CD4-positive, alpha-beta memory T cell (primary cell): ENCODE measurements at places on chromosomes 2 and 18. TPM values are rescaled to one million over a fixed set of nuclear protein-coding genes. Genes with fewer than 3 reads are reported as not detected.

DNA sequence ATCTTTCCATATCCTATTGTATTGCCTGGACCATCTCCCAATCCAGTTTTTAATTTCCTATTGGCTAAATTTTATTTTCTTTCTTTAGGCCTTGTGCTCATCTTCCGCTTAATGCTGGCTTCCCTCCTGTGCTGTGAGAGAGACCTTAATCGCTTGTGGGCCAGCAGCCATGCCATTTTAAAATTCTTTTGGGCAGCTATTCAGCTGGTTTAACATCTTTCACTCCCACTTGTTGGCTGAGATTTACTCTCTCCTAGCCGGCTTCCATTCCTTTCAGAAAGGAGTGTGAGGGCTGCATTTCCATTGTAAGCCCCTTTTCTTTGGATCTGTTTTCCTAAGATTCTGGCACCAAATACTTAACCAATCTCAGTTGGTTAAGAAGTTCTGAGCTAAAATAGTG is 140.9 kb upstream of the RASGRP3 start:
- no peaks in the 10 kb centered on the region for H3K36me3 ChIP-seq
- no peak overlapping the region for H3K4me3 ChIP-seq
- no peak for DNase-seq
- no peaks in the 10 kb centered on the region for H3K4me1 ChIP-seq
- H3K27me3 ChIP-seq = no peaks in the 10 kb centered on the region

- no peaks in the 10 kb centered on the region for H3K36me3 ChIP-seq
- DNase-seq = no peak
- peaks cover 55% of the 10 kb centered on the region for H3K4me1 ChIP-seq
- peak overlapping the region; percentile 72 for H3K27ac ChIP-seq
Measured at GRCh38 chr2:120176526-120176925, 46.7 kb downstream of the TMEM185B start.

The SLC9A4 gene
- total RNA-seq = not detected

- no peaks in the 10 kb centered on the region for H3K36me3 ChIP-seq
- H3K27me3 ChIP-seq = no peaks in the 10 kb centered on the region
- no peak for DNase-seq
- no peak overlapping the region for H3K27ac ChIP-seq
Measured at GRCh38 chr2:113283704-113284284, 5.1 kb upstream of the PAX8 start.

GRCh38 chr18:10863026-10863425 is 286.3 kb downstream of the PIEZO2 start:
- H3K27ac ChIP-seq = no peak overlapping the region
- no peaks in the 10 kb centered on the region for H3K27me3 ChIP-seq
- no peaks in the 10 kb centered on the region for H3K4me1 ChIP-seq
- DNase-seq = no peak

The LGALSL gene
- total RNA-seq = not detected

GRCh38 chr2:74917702-74918619 is 40.5 kb upstream of the POLE4 start:
- no peak for DNase-seq
- H3K27me3 ChIP-seq = no peaks in the 10 kb centered on the region
- no peaks in the 10 kb centered on the region for H3K36me3 ChIP-seq
- H3K4me3 ChIP-seq = no peak overlapping the region
- no peak overlapping the region for H3K27ac ChIP-seq

DNA sequence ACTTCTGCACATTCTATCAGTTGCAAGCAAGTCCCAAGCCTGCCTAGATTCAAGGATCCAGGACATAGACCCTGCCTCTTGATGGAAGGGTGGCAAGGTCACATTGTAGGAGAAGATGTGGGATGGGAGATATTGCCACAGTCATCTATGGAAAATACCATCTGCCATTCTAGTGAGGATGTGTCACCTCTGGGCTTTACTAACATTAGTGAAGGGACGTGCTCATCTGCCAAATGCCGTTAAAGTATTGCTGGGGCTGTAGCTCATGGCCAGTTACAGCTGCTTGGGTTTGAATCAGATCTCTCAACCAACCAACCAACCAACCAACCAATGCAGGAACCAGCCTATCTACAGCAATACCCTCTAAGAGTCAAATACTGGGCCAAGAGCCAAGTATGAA is 49.0 kb downstream of the E2F6 start:
- H3K36me3 ChIP-seq = no peaks in the 10 kb centered on the region
- H3K4me3 ChIP-seq = no peak overlapping the region
- no peaks in the 10 kb centered on the region for H3K4me1 ChIP-seq
- no peak overlapping the region for H3K27ac ChIP-seq

GRCh38 chr2:216056739-216057138 is 24.9 kb downstream of the PECR start:
- no peak overlapping the region for H3K4me3 ChIP-seq
- H3K4me1 ChIP-seq = peaks cover 23% of the 10 kb centered on the region
- no peaks in the 10 kb centered on the region for H3K27me3 ChIP-seq
- no peak for DNase-seq

DNA sequence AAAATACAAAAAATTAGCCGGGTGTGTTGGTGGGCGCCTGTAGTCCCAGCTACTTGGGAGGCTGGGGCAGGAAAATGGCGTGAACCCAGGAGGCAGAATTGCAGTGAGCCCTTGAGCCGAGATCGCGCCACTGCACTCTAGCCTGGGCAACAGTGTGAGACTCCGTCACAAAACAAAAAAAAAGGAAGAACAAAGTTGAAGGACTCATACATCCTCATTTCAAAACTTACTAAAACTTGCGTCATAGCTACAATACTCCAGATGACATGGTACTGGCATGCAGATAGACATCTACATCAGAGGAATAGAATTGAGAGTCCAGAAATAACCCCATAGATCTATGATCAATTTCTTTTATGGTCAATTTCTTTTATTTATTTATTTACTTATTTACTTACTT is 13.6 kb upstream of the CYP27C1 start:
- no peak for DNase-seq
- H3K4me3 ChIP-seq = no peak overlapping the region
- H3K27me3 ChIP-seq = no peaks in the 10 kb centered on the region
- H3K4me1 ChIP-seq = no peaks in the 10 kb centered on the region
- H3K36me3 ChIP-seq = no peaks in the 10 kb centered on the region
- no peak overlapping the region for H3K27ac ChIP-seq

DNA sequence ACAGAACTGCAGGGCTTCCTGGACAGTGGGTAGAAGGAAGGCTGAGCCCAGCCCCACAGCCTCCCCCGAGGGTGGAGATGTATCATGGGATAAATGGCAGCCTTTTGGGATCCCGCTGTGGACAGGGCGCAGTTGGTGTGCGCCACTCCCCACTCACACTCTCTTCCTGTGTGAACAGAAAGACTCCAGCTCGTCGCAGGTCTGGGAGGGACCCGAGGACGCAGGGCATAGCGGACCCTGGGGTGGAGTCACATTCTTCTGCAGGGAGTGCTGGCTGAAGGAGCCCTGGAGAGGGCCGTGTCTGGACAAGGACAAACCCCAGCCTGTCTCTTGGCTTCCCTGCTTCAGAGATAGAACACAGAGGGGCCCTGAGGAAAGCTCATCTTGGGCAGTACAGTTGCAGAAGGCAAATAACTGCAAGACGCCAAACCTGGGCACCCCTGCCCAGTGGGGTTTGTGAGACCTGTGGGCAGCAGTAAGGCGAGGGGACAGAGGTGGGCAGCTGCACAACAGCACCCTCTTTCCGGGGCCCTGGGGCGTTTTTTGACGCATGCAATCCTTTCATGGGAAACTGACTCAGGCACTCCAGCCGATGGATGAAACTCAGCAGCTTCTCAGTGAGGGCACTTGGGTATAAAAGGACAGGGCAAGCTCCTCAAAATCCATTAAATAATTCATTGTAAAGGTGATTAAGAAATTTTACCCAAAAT is 101.9 kb downstream of the USP40 start:
- no peak for DNase-seq
- H3K4me1 ChIP-seq = no peaks in the 10 kb centered on the region
- peaks cover 66% of the 10 kb centered on the region for H3K36me3 ChIP-seq
- no peaks in the 10 kb centered on the region for H3K27me3 ChIP-seq
- H3K27ac ChIP-seq = no peak overlapping the region

GRCh38 chr2:54967269-54967668 is 83.0 kb downstream of the RTN4 start:
- H3K4me1 ChIP-seq = peaks cover 37% of the 10 kb centered on the region
- H3K36me3 ChIP-seq = peaks cover 3% of the 10 kb centered on the region
- H3K4me3 ChIP-seq = no peak overlapping the region
- no peak overlapping the region for H3K27ac ChIP-seq
- H3K27me3 ChIP-seq = no peaks in the 10 kb centered on the region
- DNase-seq = no peak

The IFIH1 gene
- total RNA-seq = 30.1 TPM

The MYO3B gene
- not detected for total RNA-seq

The C2orf49 gene
- total RNA-seq = 29.9 TPM

GRCh38 chr2:203786549-203787351 is 80.3 kb downstream of the CD28 start:
- H3K36me3 ChIP-seq = no peaks in the 10 kb centered on the region
- H3K27ac ChIP-seq = no peak overlapping the region
- no peak for DNase-seq
- H3K27me3 ChIP-seq = no peaks in the 10 kb centered on the region
- peaks cover 8% of the 10 kb centered on the region for H3K4me1 ChIP-seq
- no peak overlapping the region for H3K4me3 ChIP-seq

The COLEC11 gene
- not detected for total RNA-seq

DNA sequence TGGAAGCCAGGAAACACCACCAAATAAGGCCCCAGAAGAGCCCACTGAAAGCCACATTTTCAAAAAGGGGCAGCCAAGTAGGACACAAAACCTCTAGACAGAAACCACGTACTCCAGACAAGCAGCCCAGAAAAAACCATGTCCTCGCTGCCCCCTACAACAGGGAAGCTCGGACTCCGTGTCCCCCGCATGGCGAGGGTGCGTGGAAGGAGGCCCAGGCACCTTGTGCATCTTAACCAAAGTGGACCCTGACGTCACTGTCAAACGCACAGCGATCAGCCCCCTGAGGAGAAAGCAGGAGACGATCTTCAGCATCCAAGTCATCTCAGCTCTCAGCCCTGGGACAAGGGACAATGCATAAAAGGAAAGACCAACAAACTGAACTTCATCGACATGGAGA is 168.4 kb downstream of the EIPR1 start:
- no peak for DNase-seq
- H3K27ac ChIP-seq = no peak overlapping the region
- H3K36me3 ChIP-seq = no peaks in the 10 kb centered on the region

GRCh38 chr2:168758970-168759820 is 43.2 kb upstream of the NOSTRIN start:
- peak; percentile 54 for DNase-seq
- peaks cover 51% of the 10 kb centered on the region for H3K4me1 ChIP-seq
- no peak overlapping the region for H3K27ac ChIP-seq

The TOGARAM2 gene
- total RNA-seq = 2.7 TPM

DNA sequence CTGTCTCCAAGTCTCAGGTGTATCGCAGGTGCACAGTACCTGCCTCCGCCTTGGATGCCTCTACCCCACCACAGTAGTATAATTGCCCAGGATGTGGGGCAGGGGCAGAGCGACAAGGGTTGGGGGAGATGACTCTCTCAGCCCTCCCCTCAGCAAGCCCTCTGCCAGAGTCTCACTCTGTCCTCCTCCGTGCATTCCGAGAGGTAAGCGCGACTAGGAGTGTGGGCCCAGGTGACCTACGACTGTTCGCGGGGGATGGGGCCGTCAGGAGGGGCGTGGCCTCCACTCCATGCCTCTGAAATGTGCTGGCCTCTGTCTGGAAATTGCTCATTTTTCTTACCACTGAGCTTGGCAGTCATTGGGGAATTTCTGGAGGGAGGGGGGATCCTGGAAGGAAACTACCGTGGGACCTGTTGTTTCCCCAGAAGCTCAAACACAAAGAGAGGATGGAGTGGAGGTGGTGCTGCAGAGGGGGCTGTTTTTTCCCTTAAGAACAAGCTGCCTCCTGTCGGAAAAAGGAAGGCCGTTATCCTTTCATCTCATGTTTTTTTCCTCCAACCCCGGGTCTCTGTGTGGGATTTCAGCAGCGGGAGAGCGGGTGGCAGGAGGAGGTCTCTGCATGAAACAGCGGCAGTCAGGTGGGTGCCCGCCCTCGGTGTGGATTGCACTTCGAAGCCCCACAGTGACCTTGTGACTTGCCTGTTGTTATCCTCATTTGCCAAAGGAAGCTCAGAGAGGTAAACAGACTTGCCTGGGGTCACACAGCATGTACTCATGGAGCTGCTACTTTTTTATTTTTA is 13.0 kb upstream of the RALB start:
- H3K36me3 ChIP-seq = no peaks in the 10 kb centered on the region
- H3K4me3 ChIP-seq = no peak overlapping the region
- H3K4me1 ChIP-seq = no peaks in the 10 kb centered on the region
- H3K27me3 ChIP-seq = no peaks in the 10 kb centered on the region
- no peak overlapping the region for H3K27ac ChIP-seq

GRCh38 chr18:25345081-25345866 is 6.7 kb downstream of the ZNF521 start:
- no peak overlapping the region for H3K27ac ChIP-seq
- no peak overlapping the region for H3K4me3 ChIP-seq
- peaks cover 17% of the 10 kb centered on the region for H3K27me3 ChIP-seq
- DNase-seq = no peak
- no peaks in the 10 kb centered on the region for H3K36me3 ChIP-seq

- no peaks in the 10 kb centered on the region for H3K27me3 ChIP-seq
- no peak overlapping the region for H3K27ac ChIP-seq
- no peaks in the 10 kb centered on the region for H3K36me3 ChIP-seq
Measured at GRCh38 chr2:238979636-238980035, 131.8 kb downstream of the TWIST2 start.

- no peak overlapping the region for H3K4me3 ChIP-seq
- no peaks in the 10 kb centered on the region for H3K4me1 ChIP-seq
- DNase-seq = no peak
Measured at GRCh38 chr18:57984490-57985115, 59.4 kb upstream of the NEDD4L start.

The SEH1L gene
- 31.3 TPM for total RNA-seq

The SLC14A1 gene
- 2.8 TPM for total RNA-seq
